ENCODE measurements at places on chromosomes 5 and 9. TPM values are rescaled to one million over a fixed set of nuclear protein-coding genes. Genes with fewer than 3 reads are reported as not detected.

GRCh38 chr5:126527892-126528291 lies 67.1 kb downstream of the ALDH7A1 start:
- no peak overlapping the region for H3K4me3 ChIP-seq
- H3K27me3 ChIP-seq, result no peaks in the 10 kb centered on the region
- no peaks in the 10 kb centered on the region for H3K36me3 ChIP-seq
- no peaks in the 10 kb centered on the region for H3K4me1 ChIP-seq
- no peak overlapping the region for H3K27ac ChIP-seq

- DNase-seq, result no peak
- no peak overlapping the region for H3K27ac ChIP-seq
- no peak overlapping the region for H3K4me3 ChIP-seq
- H3K36me3 ChIP-seq, result no peaks in the 10 kb centered on the region
- peaks cover 15% of the 10 kb centered on the region for H3K4me1 ChIP-seq
These were observed 57.9 kb downstream of the TGFBR1 start for GRCh38 chr9:99162759-99163364.

DNA sequence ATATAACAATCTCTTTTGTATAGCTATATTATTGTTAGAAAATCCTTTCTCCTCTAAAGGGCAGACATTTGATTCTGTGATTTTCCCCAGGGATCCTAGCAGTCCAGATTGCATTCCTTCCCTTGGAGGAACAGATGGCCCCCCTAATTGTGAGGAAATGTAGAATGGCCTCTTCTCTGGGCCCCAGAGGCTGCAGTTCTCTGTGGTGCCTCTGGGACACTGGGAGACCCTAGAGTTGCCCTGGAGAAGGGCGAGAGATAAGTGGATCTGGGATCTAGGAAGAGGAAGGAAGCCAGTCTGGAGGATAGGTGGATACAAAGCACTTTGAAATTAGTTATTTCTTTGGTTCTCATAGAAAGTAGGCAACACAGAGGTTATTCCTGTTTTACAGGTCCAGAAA lies 1.9 kb upstream of the HINT2 start:
- H3K27ac ChIP-seq, result no peak overlapping the region
- DNase-seq, result no peak
- no peaks in the 10 kb centered on the region for H3K36me3 ChIP-seq
- no peak overlapping the region for H3K4me3 ChIP-seq
- no peaks in the 10 kb centered on the region for H3K27me3 ChIP-seq
- H3K4me1 ChIP-seq, result peaks cover 26% of the 10 kb centered on the region

GRCh38 chr9:108015690-108016089 lies 526.1 kb upstream of the KLF4 start:
- no peaks in the 10 kb centered on the region for H3K27me3 ChIP-seq
- no peak overlapping the region for H3K4me3 ChIP-seq
- no peaks in the 10 kb centered on the region for H3K4me1 ChIP-seq
- H3K36me3 ChIP-seq, result no peaks in the 10 kb centered on the region
- H3K27ac ChIP-seq, result no peak overlapping the region

GRCh38 chr5:92780057-92780456 lies 801.0 kb downstream of the NR2F1-AS1 start:
- no peak for DNase-seq
- H3K4me1 ChIP-seq, result no peaks in the 10 kb centered on the region
- H3K27ac ChIP-seq, result no peak overlapping the region

- H3K4me3 ChIP-seq, result no peak overlapping the region
- peaks cover 14% of the 10 kb centered on the region for H3K4me1 ChIP-seq
- no peak for DNase-seq
- no peaks in the 10 kb centered on the region for H3K27me3 ChIP-seq
These were observed 72.5 kb downstream of the AUH start for GRCh38 chr9:91289244-91289643.

- no peaks in the 10 kb centered on the region for H3K4me1 ChIP-seq
- H3K4me3 ChIP-seq, result no peak overlapping the region
- H3K27ac ChIP-seq, result no peak overlapping the region
- DNase-seq, result no peak
These were observed 13.4 kb upstream of the OR13C8 start for GRCh38 chr9:104555521-104555920.

CYLC2 gene
- not detected for total RNA-seq

PCDHA1 gene
- not detected for total RNA-seq

GPR150 gene
- total RNA-seq, result 0.64 TPM

SLC6A18 gene
- total RNA-seq, result not detected

Data from activated naive CD4-positive, alpha-beta T cell treated with anti-CD3 and anti-CD28 coated beads for 36 hours (primary cell).